Activated CD4-positive, alpha-beta T cell treated with anti-CD3 and anti-CD28 coated beads, Interleukin-2, amount 10 ng/mL, durations not matched to agents 24 days and 14 days (primary cell): ENCODE measurements at places on chromosomes 4 and X. TPM values are rescaled to one million over a fixed set of nuclear protein-coding genes. Genes with fewer than 3 reads are reported as not detected.

DNA sequence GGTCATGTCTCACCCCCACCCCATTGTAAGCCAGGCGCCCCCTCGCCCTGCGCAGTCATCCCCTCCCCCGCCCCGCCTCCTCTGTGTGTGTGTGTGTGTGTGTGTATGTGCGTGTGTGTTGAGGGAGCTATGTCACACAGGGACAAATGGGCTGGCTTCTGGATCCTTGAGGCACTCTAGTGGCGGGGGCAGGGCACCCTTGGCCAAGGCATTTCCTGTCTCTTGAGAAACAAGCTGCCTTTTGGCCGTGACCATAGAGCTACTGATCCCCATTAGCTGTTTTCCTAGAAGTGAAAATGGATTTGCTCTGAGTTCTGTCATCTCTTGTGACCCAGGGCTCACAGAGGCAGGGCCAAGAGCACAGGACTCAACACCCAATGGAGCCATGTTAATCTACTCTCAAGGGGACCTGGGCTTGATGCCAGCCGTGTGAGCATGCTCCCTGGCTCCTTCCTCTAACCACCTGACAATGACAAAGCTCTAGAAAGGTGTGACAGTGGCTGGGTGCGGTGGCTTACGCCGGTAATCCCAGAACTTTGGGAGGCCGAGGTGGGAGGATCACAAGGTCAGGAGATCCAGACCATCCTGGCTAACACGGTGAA is 162.5 kb upstream of the BCOR start:
- H3K27ac ChIP-seq = no peak overlapping the region
- no peaks in the 10 kb centered on the region for H3K27me3 ChIP-seq
- H3K4me1 ChIP-seq = peaks cover 2% of the 10 kb centered on the region
- no peak for DNase-seq
- H3K36me3 ChIP-seq = no peaks in the 10 kb centered on the region
- no peak overlapping the region for H3K4me3 ChIP-seq

- H3K27me3 ChIP-seq = peaks cover 4% of the 10 kb centered on the region
- no peak overlapping the region for H3K4me3 ChIP-seq
- DNase-seq = no peak
- H3K27ac ChIP-seq = no peak overlapping the region
- peaks cover 2% of the 10 kb centered on the region for H3K36me3 ChIP-seq
Measured at GRCh38 chrX:24229400-24229879, 79.9 kb downstream of the ZFX start.

Gene CLDN22
- total RNA-seq = not detected in 2 replicates

DNA sequence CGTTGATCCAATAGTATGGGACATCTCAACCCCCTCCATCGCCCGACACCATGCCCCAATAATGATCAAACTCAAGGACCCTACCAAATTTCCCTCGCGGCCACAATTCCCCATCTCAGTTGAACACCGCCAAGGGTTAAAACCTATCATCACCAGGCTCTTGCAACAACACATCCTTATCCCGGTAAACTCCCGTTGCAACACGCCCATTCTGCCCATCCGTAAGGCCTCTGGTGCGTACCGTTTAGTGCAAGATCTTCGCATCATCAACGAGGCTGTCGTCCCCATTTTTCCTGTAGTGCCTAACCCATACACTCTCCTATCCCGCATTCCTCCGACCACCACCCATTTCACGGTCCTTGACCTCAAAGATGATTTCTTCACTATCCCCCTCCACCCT is 960.5 kb downstream of the RPA4 start:
- H3K4me1 ChIP-seq = no peaks in the 10 kb centered on the region
- H3K4me3 ChIP-seq = no peak overlapping the region
- no peak overlapping the region for H3K27ac ChIP-seq

- no peaks in the 10 kb centered on the region for H3K36me3 ChIP-seq
- DNase-seq = no peak
Measured at GRCh38 chrX:10926891-10927290, 184.2 kb upstream of the HCCS start.

GRCh38 chr4:109295081-109295480 is 7.4 kb downstream of the COL25A1 start:
- peaks cover 29% of the 10 kb centered on the region for H3K27me3 ChIP-seq
- no peak for DNase-seq
- H3K4me1 ChIP-seq = no peaks in the 10 kb centered on the region
- no peak overlapping the region for H3K27ac ChIP-seq
- no peak overlapping the region for H3K4me3 ChIP-seq
- H3K36me3 ChIP-seq = no peaks in the 10 kb centered on the region

DNA sequence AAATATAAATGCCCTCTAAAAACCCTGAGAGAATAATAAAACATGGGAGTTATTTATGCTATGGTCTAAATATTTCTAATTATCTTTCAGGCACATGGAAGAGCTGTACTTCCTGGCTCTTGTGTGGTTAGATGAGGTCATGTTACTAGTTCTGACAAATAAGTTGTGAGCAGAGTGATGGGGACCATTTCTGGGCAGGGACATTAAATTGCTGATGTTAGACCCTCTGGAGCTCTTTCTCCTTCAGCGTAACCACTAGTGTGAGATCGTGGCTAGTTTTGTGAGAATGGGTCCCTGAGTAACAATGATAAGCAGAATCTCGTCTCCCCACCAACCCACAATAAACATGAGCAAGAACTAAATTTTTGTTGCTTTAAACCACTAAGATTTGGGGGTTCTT is 108.0 kb downstream of the MAML3 start:
- peaks cover 22% of the 10 kb centered on the region for H3K4me1 ChIP-seq
- no peak for DNase-seq
- peaks cover 50% of the 10 kb centered on the region for H3K27me3 ChIP-seq
- no peaks in the 10 kb centered on the region for H3K36me3 ChIP-seq
- no peak overlapping the region for H3K4me3 ChIP-seq

GRCh38 chr4:187128976-187129375 is 405.3 kb upstream of the FAT1 start:
- H3K27me3 ChIP-seq = no peaks in the 10 kb centered on the region
- no peaks in the 10 kb centered on the region for H3K4me1 ChIP-seq
- no peaks in the 10 kb centered on the region for H3K36me3 ChIP-seq
- DNase-seq = no peak

GRCh38 chrX:69505772-69506616 is 1.9 kb downstream of the NALF2 start:
- peaks cover 27% of the 10 kb centered on the region for H3K27me3 ChIP-seq
- H3K27ac ChIP-seq = no peak overlapping the region
- peaks cover 3% of the 10 kb centered on the region for H3K4me1 ChIP-seq
- H3K36me3 ChIP-seq = no peaks in the 10 kb centered on the region

DNA sequence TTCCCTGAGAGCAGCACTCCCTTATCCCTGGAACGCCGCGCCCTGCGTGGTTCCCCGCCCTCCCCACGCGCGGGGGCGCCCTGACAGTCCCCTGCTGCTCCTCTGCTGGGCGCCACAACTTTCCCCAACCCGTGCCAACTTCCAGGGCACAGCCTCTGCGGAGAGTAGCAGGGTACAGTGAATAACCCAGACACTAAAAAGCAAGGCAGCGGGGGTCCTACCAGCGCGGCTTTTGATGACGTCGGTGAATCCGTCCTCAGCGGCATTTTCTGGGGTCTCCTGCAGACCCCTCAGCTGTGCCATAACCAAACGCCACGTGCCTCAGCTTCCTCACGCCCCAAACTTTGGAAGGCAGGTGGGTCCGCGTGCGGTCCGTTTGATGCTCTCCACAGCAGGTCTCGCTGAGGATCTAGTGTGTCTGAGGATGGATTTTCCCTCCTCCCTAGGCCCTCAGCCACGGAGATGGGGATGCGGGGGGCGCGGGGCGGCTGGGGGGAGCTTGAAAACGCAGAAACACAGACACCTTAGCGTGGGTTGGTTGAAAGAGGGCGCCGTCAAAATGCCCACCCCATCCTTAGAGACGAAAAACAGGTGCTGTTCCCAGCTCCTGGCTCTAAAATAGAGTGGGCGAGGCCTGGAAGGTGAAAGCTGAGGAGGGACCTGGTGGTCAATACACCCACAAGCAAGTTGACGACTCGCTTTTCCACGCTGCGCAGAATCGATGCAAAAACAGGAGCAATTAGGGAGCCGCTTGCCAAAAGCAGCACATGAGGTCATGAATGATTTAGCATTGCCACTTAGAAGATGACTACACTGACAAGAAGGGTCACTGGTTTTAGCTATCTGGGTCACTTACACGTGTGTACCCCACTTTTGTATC is 405.6 kb downstream of the FAM47A start:
- H3K27me3 ChIP-seq = no peaks in the 10 kb centered on the region
- no peaks in the 10 kb centered on the region for H3K4me1 ChIP-seq
- H3K4me3 ChIP-seq = no peak overlapping the region

GRCh38 chr4:513327-513726 is 14.3 kb downstream of the PIGG start:
- no peak for DNase-seq
- no peak overlapping the region for H3K4me3 ChIP-seq
- H3K27me3 ChIP-seq = no peaks in the 10 kb centered on the region
- no peak overlapping the region for H3K27ac ChIP-seq

GRCh38 chrX:47587906-47588735 is 5.9 kb downstream of the TIMP1 start:
- H3K4me3 ChIP-seq = no peak overlapping the region
- no peaks in the 10 kb centered on the region for H3K27me3 ChIP-seq
- peaks cover 13% of the 10 kb centered on the region for H3K4me1 ChIP-seq
- no peak for DNase-seq
- H3K27ac ChIP-seq = no peak overlapping the region

Gene OTC
- not detected in 2 replicates for total RNA-seq
